ENCODE measurements at places on chromosomes 1 and 21.

GRCh38 chr1:84086189-84086588, 57.9 kb upstream of the PRKACB start:
- DNase-seq, result no peak

- DNase-seq, result no peak
Measured at GRCh38 chr1:15760520-15761211, 2.1 kb downstream of the FBLIM1 start.

- no peak for DNase-seq
Measured at GRCh38 chr1:204314171-204314892, 45.4 kb downstream of the PLEKHA6 start.

- DNase-seq, result no peak
Measured at GRCh38 chr1:94863919-94864318, 43.8 kb downstream of the SLC44A3 start.

Measured in T-helper 9 cell (primary cell).